ENCODE measurements at places on chromosomes 2 and 18. TPM values are rescaled to one million over a fixed set of nuclear protein-coding genes. Genes with fewer than 3 reads are reported as not detected.

TMEM37 gene
- 11.1 TPM for polyA plus RNA-seq

PRSS56 gene
- polyA plus RNA-seq = 2.2 TPM

IGFBP5 gene
- 548 TPM for polyA plus RNA-seq

TUBA4B gene
- polyA plus RNA-seq = 0.31 TPM

CPO gene
- polyA plus RNA-seq = 0.37 TPM

MC5R gene
- 5.5 TPM for polyA plus RNA-seq

ATOH8 gene
- polyA plus RNA-seq = 25.6 TPM

EVA1A gene
- polyA plus RNA-seq = 6.7 TPM

HMSD gene
- polyA plus RNA-seq = not detected

SOWAHC gene
- 6.5 TPM for polyA plus RNA-seq

SCYGR4 gene
- not detected for polyA plus RNA-seq

All from hindlimb muscle (tissue), 1 donor.